ENCODE measurements at places on chromosomes 1 and 21. TPM values are rescaled to one million over a fixed set of nuclear protein-coding genes. Genes with fewer than 3 reads are reported as not detected.

GRCh38 chr1:18089488-18089887, 18.1 kb upstream of the IGSF21 start:
- H3K27me3 ChIP-seq: peaks cover 2% of the 10 kb centered on the region
- no peaks in the 10 kb centered on the region for H3K4me1 ChIP-seq
- no peak overlapping the region for H3K27ac ChIP-seq
- no peak overlapping the region for H3K4me3 ChIP-seq

DNA sequence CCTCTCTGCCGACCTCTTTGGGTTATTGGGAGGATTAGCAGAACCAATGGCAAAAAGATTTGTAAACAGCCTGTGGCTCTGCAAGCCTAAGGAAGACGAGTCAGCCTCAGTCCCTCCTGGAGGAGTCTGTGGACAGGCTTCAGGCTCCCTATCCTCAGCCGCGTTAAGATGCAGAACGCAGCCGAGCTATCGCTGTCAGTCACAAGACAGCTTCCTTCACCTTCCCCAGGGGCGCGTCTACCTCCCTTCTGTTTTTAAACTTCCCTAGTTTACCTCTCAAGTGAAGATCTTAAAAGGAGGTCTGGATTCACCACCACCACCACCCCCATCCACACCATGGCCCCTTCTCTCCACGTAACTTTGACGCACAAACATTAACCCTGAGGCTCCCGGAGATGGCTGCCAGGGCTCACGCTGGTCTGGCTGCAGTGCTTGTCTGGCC, 738 bp downstream of the CAMK1G start:
- no peak overlapping the region for H3K27ac ChIP-seq
- H3K36me3 ChIP-seq: no peaks in the 10 kb centered on the region
- no peaks in the 10 kb centered on the region for H3K4me1 ChIP-seq

NBPF4 gene
- not detected for total RNA-seq

DNA sequence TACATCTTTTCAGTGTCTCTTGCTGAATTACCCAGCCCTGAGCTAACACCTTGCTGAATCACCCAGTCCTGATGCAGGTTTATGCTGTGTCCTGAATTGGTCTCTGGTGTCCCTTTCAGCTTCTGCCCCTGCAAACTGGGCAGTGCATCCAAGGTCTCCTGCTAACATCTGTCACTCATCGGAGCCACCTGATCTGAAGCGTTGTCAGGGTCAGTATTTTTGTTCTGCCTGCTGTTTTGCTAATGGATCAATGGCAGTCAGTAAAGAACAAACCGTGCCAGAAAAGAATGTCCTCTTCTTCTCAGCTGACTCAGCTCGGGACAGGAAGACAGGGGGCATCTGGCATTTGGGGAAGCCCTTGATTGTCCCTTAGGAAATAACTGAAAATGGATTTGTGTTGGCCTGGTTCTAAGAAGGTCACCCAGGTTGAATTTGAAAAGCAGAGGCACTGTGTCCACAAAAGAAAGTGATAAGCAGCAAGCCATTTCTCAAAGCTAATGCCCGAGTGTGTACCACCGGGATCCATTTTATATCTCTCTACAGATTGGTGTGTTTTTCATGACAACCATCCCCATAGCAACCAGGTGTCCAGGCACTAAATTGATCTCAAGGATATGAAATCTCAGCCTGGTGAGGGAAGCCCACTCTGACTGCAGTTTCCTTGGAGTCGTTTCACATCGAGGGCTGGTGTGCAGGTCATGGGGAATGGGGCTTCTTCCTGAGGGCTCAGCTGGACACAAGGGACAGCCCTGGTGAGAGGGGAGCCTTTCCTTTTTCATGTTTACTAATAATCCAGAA, 109.7 kb upstream of the IRF2BP2 start:
- no peak overlapping the region for H3K4me3 ChIP-seq
- peaks cover 47% of the 10 kb centered on the region for H3K4me1 ChIP-seq
- peaks cover 5% of the 10 kb centered on the region for H3K27me3 ChIP-seq
- no peak overlapping the region for H3K27ac ChIP-seq
- DNase-seq: no peak

- peaks cover 3% of the 10 kb centered on the region for H3K36me3 ChIP-seq
- H3K4me1 ChIP-seq: no peaks in the 10 kb centered on the region
- no peaks in the 10 kb centered on the region for H3K27me3 ChIP-seq
- no peak for DNase-seq
- no peak overlapping the region for H3K4me3 ChIP-seq
Measured at GRCh38 chr21:44425307-44425894, 29.9 kb upstream of the LRRC3 start.

FNDC7 gene
- 0.05 TPM for total RNA-seq

GJB3 gene
- total RNA-seq: not detected

IL19 gene
- not detected for total RNA-seq

HAO2 gene
- total RNA-seq: not detected

DNA sequence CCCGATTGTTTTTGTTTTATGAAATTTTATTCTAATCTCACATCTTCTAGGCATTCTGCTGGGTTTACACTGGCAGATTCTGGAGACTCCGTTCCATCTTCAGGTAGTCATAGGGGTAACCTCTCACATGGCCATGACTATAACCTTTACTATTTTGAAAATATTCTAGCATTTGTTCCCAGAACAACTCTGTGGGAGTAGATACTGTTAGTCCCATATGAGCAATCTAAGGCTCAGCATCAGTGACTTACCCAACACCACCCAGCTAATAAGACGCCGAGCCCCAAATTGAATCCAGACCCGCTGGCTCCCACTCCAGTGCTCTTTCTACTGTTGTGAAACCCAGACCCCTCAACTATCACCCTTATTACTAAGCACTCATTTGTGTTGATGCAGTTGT, 9.8 kb downstream of the ADAMTS4 start:
- DNase-seq: no peak
- H3K27ac ChIP-seq: no peak overlapping the region
- peaks cover 66% of the 10 kb centered on the region for H3K4me1 ChIP-seq
- no peaks in the 10 kb centered on the region for H3K27me3 ChIP-seq
- H3K4me3 ChIP-seq: no peak overlapping the region
- H3K36me3 ChIP-seq: peaks cover 6% of the 10 kb centered on the region

DNA sequence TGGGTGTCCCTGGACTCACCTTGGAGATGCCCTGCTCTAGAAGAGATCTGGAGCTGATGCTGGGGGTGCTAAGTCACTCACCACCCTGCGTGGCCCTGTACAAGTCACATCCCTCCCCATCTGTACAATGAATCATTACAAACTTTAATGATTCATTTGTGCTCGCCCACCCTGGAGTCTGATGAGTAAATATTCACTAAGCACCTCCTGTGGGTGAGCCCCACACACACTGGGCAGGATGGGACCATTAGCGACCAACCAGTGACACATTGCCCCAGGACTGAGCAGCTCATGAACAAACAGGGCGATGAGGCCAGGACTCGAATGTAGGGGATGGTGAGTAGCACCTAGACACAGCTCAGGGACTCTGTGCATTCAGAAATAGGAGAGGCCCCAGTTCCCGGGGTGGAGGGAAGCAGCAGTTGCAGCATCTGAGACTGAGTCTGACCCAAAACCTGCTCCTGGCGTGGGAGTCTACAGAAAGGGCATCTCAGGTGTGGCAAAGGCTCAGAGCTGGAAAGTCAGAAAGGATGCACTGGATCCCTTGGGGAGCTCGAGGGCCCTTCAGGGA, 18.1 kb upstream of the PDZK1IP1 start:
- DNase-seq: no peak
- peaks cover 23% of the 10 kb centered on the region for H3K27me3 ChIP-seq
- H3K36me3 ChIP-seq: no peaks in the 10 kb centered on the region
- H3K4me3 ChIP-seq: no peak overlapping the region

- no peaks in the 10 kb centered on the region for H3K36me3 ChIP-seq
- H3K27me3 ChIP-seq: no peaks in the 10 kb centered on the region
- no peaks in the 10 kb centered on the region for H3K4me1 ChIP-seq
- no peak overlapping the region for H3K27ac ChIP-seq
- DNase-seq: no peak
Measured at GRCh38 chr21:27735699-27736098, 768.8 kb upstream of the ADAMTS5 start.

- no peak overlapping the region for H3K27ac ChIP-seq
- H3K4me1 ChIP-seq: peaks cover 6% of the 10 kb centered on the region
- H3K27me3 ChIP-seq: peaks cover 51% of the 10 kb centered on the region
Measured at GRCh38 chr21:31873275-31873695, 465 bp downstream of the HUNK start.

DNA sequence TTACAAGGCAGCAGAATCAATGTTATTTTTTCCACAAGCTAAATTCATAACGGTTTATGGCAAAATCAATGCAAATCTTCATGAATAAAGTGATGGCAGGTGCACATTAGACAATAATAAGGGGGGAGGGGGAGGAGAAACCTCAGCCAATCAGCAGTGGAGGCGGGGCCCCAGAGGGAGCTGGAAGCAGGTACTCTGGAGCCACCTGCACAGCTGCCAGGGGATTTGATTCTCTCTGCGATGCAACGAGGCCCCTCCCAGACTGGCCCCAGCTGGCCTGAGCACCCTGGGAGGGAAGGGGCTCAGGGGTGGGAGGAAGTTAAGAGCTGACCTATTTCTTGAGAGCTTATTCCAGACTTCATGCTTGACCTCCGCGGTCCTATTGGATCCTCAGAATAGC, 127.8 kb upstream of the IGSF21 start:
- no peak for DNase-seq
- no peaks in the 10 kb centered on the region for H3K27me3 ChIP-seq
- no peak overlapping the region for H3K4me3 ChIP-seq
- H3K4me1 ChIP-seq: no peaks in the 10 kb centered on the region
- no peaks in the 10 kb centered on the region for H3K36me3 ChIP-seq

GRCh38 chr21:45550522-45551210, 8.4 kb upstream of the SLC19A1 start:
- no peaks in the 10 kb centered on the region for H3K27me3 ChIP-seq
- peak; percentile 53 for DNase-seq
- peaks cover 6% of the 10 kb centered on the region for H3K36me3 ChIP-seq
- peak overlapping the region; percentile 74 for H3K4me3 ChIP-seq
- H3K4me1 ChIP-seq: peaks cover 29% of the 10 kb centered on the region

DNA sequence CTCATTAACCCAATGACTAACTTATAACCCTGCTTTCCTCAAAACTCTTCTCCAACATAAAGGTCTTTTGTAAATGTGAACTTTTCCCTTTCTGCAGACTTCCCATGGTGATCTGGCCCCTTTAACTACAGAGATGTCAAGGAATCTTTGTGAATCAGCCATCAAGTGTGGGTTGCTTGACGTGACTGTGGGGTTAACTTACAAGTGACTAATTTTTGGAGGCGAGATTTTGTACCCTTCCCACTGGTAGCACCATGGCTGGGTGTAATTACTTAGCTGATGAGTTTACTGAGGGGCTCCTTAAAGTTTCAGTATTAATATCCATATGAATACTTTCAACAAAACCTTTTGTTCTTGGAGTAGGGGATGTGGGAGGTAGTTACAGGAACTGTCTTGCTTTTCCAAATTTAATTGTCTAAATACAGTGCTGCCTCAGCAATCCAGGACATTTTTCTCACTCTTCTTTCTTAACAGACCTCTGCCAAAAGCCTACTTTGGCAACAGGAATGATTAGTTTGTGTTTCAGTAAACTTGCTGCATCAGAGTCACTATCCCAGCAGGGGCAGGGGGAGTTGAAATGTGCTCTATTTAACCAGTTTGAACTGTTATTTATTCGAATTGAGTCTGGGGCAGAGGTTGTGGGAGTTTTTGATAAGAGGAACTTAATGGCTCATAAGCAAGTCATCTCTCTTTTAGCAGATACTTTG, 217.3 kb upstream of the FGGY start:
- H3K4me1 ChIP-seq: peaks cover 38% of the 10 kb centered on the region
- no peaks in the 10 kb centered on the region for H3K36me3 ChIP-seq
- H3K4me3 ChIP-seq: no peak overlapping the region
- H3K27ac ChIP-seq: no peak overlapping the region

PALMD gene
- total RNA-seq: not detected

- H3K27me3 ChIP-seq: no peaks in the 10 kb centered on the region
- peaks cover 24% of the 10 kb centered on the region for H3K4me1 ChIP-seq
- DNase-seq: peak; percentile 41
- H3K36me3 ChIP-seq: peaks cover 22% of the 10 kb centered on the region
- peak overlapping the region; percentile 30 for H3K27ac ChIP-seq
Measured at GRCh38 chr1:227774051-227774731, 39.0 kb downstream of the SNAP47 start.

DNA sequence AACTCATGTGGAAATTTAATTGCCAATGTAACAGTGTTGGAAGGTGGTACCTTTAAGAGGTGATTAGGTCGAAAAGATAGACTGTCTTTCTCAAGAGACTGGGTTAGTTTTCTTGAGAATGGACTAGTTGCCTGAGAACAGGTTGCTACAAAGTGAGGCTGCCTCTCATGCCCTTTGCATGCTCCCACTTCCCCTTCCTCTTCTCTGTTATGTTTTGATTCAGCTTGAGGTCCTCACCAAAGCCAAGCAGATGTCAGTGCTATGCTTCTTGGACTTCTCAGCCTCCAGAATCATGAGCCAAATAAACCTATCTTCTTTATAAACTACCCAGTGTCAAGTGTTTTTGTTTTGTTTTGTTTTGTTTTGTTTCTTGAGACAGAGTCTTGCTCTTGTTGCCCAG, 187.0 kb upstream of the RUNX1 start:
- peaks cover 6% of the 10 kb centered on the region for H3K36me3 ChIP-seq
- no peak overlapping the region for H3K27ac ChIP-seq
- no peak for DNase-seq

DNA sequence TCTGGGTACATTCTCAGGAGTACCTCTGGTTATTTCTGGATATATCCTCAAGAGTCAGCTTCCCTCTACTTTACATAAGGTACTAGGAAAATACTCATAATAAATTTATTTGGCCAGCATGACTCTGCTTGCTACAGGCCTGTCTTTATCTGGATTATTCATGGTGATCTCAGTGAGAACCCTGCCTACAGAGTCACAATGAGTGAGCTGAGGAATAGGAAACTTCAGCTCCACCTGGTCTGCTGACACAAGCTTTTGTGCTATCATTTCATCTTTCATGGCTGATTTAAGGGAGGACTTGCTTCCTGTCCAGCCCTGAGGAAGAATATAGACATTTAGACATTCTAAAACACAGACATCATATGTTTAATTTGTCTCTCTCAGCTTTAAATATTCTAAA, 19.5 kb upstream of the SUCO start:
- peaks cover 9% of the 10 kb centered on the region for H3K27me3 ChIP-seq
- H3K4me1 ChIP-seq: no peaks in the 10 kb centered on the region
- DNase-seq: no peak
- no peak overlapping the region for H3K27ac ChIP-seq
- H3K36me3 ChIP-seq: no peaks in the 10 kb centered on the region
- no peak overlapping the region for H3K4me3 ChIP-seq

EFHD2 gene
- 100 TPM for total RNA-seq

MYOCOS gene
- total RNA-seq: 0.08 TPM

DNA sequence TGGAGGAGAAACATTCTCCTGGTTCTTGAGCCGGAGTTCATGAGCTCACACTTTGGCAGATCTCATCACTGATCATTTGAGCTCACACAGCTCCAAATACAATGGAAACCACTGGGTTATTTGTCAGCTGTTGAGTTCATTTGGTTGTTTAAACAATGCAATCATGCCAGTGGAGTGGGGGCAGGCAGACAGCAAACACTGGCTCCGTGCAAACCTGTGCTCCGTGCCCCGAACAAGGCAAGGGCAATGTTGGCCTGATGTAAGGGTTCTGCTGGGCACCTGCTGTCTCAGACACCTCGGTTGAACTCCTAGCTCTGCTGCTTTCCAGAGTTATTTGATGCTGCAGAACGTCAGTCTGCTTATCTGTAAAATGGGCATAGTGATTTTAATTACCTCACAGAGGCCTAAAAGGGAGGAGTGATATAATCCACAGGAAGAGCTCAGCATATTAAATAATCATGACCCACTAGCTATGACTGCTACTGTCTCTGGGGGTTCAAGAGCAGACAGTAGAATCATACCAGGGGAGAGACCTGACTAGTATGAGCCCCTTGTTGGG, 20.0 kb upstream of the CLIC6 start:
- DNase-seq: no peak
- H3K4me1 ChIP-seq: peaks cover 12% of the 10 kb centered on the region
- no peak overlapping the region for H3K4me3 ChIP-seq
- no peaks in the 10 kb centered on the region for H3K36me3 ChIP-seq
